Suppressor macrophage (primary cell): ENCODE measurements at places on chromosomes 13 and 19.

DNA sequence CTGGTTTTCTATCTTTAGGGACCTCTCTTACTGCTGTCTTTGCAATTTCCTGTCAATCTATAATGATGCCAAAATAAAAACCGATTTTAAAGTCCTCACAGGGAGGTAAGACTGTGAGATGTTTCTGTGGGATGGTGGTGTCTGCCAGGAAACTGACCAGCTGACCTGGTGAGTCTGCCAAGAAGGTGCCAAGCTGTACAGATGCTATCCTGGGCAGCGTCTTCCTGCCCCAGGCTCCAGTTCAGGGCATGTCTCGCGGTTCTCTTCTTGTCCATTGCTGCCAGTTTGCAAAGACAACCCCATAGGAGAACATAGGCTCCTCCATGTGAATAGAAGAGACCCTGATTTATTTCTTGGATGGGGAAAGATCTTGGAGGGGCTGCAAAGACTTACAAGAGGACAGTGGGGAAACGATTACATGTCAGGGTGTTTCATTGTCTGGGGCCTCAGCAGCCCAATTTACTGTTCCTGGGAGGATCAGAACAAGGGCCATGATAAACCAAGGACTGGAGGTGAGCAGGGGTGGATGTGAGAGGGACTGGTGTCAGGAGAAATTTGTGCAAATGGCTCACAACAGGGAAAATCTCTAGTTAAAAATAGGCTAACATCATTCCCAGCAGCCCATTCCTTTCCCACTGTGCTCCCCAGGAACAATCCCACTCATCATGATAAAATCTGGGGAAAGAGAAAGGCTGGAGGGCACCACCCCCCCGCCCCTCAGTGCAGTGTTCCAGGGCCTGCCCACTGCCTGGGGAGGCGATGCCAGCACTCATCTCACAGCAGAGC, 42.7 kb upstream of the VSTM2B start:
- DNase-seq = no peak

- no peak for DNase-seq
Observed at GRCh38 chr13:112775791-112776279, 86.0 kb downstream of the ATP11A start.

- DNase-seq = no peak
Observed at GRCh38 chr13:100668408-100668807, 6.2 kb downstream of the TMTC4 start.

- no peak for DNase-seq
Observed at GRCh38 chr19:45211751-45212381, 33.3 kb downstream of the BLOC1S3 start.

GRCh38 chr19:49243726-49244125, 81.3 kb downstream of the SLC6A16 start:
- DNase-seq = no peak

DNA sequence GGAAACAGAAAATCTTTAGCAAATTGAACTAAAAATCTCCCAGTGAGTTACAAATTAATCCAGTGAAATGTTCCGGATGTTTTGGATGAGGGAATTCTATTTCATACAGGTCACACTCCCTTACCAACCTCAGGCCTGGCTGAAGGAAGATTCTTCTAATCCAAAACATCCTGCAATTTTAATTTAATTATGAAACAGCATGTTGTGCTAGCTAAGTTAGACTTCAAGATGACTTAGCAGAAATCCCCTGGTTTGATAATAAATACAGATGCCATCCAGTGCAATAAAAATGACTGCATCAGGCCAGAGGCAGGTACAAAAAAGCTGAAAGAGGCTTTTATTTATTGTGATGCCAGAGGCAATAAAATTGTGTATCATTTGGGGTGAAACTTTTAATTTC, 96.7 kb upstream of the CLDN10 start:
- DNase-seq = no peak

- DNase-seq = peak; percentile 47
Observed at GRCh38 chr19:16470911-16471811, 609 bp downstream of the EPS15L1 start.

GRCh38 chr19:13840305-13841085, 36.4 kb upstream of the NANOS3 start:
- peak; percentile 85 for DNase-seq

GRCh38 chr13:48231933-48232332, 1.1 kb upstream of the ITM2B start:
- no peak for DNase-seq

DNA sequence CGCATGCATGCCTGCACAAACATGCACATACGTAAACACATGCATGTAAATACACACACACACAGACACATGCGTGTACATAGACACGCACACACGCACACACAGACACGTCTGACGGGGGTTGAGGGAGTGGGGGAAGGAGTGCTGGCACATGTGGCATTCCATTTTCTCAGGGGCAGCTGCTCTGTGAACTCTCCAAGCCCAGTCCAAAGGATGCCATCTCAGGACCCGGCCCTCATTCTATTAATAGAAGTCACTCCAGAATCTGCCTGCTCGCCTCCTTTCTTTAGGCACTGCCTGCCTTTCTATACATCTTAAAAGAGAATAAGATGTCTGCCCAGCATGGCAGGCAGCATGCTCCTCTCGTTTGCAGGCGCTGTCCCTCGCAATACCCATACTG, 5.3 kb downstream of the ARHGEF7 start:
- no peak for DNase-seq

DNA sequence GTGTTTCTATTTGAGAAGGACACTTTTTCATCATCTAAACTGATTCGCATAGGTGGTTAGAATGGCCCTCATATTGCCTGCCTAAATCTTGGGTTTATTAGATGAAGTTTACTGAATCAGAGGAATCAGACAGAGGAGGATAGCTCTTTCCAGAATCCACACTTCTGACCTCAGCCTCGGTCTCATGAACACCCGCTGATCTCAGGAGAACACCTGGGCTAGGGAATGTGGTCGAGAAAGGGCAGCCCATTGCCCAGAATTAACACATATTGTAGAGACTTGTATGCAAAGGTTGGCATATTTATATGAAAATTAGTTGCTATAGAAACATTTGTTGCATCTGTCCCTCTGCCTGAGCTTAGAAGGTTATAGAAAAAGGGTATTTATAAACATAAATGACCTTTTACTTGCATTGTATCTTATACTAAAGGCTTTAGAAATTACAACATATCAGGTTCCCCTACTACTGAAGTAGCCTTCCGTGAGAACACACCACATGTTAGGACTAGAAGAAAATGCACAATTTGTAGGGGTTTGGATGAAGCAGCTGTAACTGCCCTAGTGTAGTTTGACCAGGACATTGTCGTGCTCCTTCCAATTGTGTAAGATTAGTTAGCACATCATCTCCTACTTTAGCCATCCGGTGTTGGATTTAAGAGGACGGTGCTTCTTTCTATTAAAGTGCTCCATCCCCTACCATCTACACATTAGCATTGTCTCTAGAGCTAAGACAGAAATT, 103.8 kb downstream of the TNFRSF19 start:
- DNase-seq = no peak

DNA sequence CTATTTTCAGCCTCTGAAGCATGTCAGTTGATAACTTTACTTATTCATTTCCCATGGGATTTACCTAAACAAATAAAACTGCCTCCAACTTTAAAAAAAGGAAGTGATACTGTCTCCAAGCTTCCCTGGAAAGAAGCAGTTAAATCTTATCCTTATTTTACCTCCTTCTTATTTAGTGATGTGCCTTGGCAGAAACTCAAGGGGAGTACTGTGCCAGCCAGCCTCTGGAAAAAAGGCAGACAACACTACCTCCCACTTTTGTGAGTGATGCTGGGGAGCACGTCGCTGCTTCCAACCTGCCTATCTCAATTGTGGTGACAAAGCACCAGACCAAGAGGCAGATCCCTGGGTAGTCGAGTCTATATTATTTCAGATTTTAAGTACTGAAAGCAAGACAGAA, 765.6 kb downstream of the DIAPH3 start:
- DNase-seq = no peak

- DNase-seq = peak; percentile 44
Observed at GRCh38 chr19:17997969-17998826, 9.8 kb upstream of the ARRDC2 start.

DNA sequence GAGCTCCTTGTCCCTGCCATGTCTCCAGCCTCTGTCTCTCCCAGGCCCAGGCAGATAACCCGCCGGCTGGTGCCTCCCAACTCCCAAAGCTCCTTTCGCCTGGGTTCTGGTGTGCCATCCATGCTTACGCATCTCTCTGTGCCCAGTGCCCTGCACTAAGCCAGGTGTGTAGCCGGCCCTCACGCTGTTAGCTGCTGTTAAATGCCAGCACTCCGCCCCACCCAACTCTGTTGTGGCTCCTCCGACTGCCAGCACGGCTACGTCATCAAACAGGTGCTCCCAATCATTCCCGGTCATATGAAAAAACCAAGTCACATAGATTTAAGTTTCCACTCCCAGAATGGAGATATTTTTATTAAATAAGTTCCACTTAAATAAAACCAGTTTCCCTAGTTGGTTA, 7.0 kb upstream of the HSPH1 start:
- no peak for DNase-seq

DNA sequence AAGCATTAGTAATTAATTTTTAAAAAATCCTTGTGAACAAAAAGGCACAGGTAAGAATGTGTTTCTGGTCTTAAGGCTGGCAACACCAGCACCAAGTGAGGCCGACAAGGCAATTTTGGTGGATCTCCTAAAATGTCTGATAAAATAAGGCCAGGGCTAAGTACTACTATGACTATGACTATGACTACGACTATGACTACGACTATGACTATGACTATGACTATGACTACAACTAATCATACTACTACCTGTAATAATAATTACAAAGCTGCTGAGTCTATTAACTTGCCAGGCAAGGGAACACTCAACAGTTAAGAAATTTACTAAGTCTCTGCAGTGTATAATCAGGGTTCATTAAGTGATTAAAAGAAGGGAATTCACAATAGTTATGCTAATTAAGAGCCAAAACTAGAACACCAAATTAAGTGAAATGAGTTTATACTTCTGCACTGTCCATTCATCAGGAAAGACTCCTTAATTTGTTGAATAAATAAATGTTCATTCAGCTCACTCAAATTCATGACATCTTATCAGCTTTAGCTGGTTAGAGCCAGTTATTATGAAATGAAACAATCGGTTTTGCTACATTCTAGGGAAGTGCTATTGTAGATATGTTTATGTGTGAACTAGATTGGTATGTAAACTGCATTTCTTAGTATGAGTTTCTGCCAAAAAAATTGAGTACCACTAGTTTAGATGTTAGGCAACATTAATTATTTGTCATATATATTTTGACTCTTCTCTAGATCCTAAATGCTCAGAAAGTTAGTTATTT, 1626.2 kb upstream of the PCDH20 start:
- no peak for DNase-seq
